ENCODE measurements at places on chromosomes 16 and 17. TPM values are rescaled to one million over a fixed set of nuclear protein-coding genes. Genes with fewer than 3 reads are reported as not detected.

DNA sequence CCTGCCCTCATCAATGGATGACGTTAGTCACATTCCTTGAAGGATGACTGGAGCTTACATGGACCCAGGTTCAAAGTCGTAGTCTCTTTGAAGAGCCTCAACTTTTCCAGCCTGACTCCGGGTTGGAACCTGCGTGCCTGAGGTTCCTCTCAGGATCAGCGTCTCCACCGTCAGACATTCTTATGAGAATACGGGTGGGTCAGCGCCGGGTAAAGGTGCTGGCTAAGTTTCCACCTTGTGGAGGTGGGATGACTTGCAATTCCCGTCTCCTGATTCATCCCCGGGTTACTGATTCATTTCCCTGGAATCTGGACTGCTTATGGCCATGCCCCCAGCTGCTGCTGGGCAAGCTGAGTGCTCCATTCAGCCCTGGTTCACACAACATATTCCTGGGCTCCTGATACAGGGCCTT is 38.9 kb upstream of the CMIP start:
- H3K27ac ChIP-seq: no peak overlapping the region
- no peaks in the 10 kb centered on the region for H3K27me3 ChIP-seq
- no peak overlapping the region for H3K4me3 ChIP-seq
- peaks cover 3% of the 10 kb centered on the region for H3K4me1 ChIP-seq

- H3K27me3 ChIP-seq: no peaks in the 10 kb centered on the region
- no peaks in the 10 kb centered on the region for H3K36me3 ChIP-seq
- no peaks in the 10 kb centered on the region for H3K4me1 ChIP-seq
- no peak for DNase-seq
- H3K4me3 ChIP-seq: no peak overlapping the region
These were observed 9.6 kb downstream of the SDK2 start for GRCh38 chr17:73634629-73635028.

DNA sequence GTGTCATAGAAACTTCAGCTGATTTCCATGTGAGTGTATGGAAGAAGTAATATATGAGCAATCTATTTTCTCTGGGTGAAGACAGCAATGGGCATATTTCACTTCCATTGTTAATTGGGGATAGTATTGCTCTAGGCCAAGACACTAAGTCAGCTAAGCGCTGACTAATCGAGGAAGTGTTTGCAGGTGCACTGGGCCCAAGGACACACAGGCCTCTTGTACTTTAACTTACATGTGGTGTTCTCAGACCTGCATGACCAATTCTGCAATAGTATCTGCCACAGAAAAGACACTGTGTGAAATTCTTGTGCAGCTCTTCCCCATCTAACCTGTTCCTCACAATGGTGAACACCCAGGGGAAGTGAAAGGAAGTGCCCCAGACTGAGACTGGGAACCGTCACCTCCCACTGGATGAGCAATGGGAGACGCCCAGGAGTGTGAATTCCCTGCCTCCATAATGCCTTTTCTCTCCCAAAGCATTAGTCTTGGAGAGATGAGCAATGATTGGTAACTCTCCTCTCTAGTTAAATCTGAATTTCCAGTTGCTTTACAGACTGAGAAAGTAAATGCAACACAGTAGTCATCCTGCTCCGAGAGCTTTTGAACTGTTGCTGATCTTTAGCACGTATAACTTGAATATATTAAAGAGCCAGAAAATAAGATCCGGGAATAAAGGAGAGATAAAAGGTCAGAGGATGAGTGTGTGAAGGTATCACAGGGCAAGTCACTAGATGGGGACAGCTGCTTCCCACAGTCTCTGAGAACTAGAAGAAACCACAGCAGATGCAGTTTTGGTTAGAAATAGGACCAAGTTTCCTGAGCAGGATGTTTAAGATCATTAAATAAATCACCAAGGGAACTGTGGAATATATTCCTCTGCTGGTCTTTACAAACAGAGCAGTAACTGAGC is 82.6 kb downstream of the CDK5R1 start:
- H3K27me3 ChIP-seq: no peaks in the 10 kb centered on the region
- H3K36me3 ChIP-seq: no peaks in the 10 kb centered on the region
- H3K4me1 ChIP-seq: no peaks in the 10 kb centered on the region
- no peak overlapping the region for H3K27ac ChIP-seq
- no peak for DNase-seq

DNA sequence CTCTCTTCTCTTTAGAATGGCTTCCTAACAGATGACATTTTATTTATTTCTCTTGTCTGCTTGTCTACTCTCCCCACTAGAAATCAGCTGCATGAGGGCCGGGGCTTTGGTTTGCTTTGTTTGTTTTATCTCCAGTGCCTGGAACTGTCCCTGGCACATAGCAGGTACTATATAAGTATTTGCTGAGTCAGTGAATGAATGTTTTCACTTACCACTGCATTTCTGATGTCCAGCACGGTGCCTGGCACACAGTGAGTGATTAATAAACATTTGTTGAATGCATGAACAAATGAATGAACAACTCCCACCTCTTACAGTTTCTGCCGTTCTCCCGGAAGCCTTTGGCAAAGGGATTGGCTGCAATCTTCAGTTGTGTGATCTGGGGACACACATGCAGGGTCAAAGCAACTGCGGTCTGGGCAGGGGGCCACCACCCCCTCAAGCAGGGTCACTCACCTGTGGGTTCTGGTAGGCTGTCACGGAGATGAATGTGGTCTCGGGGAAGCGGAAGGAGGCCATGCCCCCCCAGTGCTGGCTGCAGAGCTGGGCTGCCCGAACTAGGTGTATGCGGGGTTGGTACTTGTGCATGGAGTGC is 3.4 kb downstream of the TBX6 start:
- no peak overlapping the region for H3K27ac ChIP-seq
- no peaks in the 10 kb centered on the region for H3K27me3 ChIP-seq
- no peak for DNase-seq
- H3K4me3 ChIP-seq: no peak overlapping the region
- H3K4me1 ChIP-seq: peaks cover 5% of the 10 kb centered on the region

DNA sequence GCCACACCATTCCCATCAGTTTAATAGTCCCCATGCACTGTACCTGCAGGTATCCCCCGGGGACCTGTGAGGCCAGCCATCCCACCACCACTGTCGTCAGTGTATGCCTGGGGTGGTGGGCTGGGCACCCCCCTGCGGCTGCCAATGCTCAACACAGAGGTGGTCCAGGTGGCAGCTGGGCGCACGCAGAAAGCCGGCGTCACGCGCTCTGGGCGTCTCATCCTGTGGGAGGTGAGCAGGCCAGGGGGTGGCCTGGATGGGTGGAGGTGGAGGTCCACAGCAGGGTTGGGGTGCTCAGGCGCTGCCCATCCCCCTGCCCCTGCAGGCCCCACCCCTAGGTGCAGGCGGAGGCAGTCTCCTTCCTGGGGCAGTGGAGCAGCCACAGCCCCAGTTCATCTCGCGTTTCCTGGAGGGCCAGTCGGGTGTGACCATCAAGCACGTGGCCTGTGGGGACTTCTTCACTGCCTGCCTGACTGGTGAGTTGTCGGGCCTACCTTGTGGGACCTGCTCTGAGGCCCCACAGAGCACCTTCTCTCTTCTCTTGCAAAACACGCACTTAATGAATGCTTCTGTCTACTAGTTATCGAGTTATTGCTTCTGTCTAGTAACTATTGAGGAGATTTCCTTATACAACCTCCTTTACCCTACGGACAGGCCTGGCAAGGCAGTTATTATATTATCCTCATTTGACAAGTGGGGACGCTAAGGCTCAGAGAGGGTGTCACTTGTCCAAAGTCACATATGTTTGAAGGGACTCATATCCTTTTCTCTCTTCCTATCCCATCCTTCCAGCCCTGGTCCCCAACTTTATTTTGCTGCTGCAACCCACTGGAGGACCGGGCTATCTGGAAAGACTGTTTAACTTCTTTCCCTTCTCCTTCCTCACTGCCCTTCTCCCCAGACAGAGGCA is 5.8 kb upstream of the TRAF4 start:
- H3K27ac ChIP-seq: no peak overlapping the region
- H3K4me1 ChIP-seq: no peaks in the 10 kb centered on the region
- no peak for DNase-seq
- H3K4me3 ChIP-seq: no peak overlapping the region
- H3K36me3 ChIP-seq: no peaks in the 10 kb centered on the region
- H3K27me3 ChIP-seq: no peaks in the 10 kb centered on the region

DNA sequence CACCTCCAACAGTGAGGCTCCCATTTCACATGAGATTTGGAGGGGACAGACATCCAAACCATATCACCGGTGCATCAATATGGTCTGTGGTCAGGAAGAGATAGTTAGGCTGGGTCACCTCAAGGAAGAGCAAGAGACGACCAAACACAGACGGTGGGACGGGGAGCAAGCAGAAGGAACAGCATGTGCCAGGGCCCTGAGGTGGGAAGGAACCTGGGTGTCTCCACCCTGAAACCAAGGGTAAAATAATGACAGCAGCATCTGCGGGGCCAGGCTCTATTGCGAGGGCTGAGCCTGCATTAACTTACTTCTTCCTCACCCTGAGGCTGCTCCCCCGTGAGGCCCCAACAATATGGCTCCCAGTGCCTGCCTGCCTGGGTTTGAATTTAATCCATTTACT is 8.9 kb upstream of the PRSS21 start:
- peaks cover 3% of the 10 kb centered on the region for H3K27me3 ChIP-seq
- H3K27ac ChIP-seq: no peak overlapping the region
- no peak overlapping the region for H3K4me3 ChIP-seq

- peak overlapping the region; percentile 72 for H3K27ac ChIP-seq
- H3K4me3 ChIP-seq: peak overlapping the region; percentile 36
- no peaks in the 10 kb centered on the region for H3K36me3 ChIP-seq
- no peaks in the 10 kb centered on the region for H3K4me1 ChIP-seq
- no peaks in the 10 kb centered on the region for H3K27me3 ChIP-seq
These were observed 8.3 kb downstream of the MT2A start for GRCh38 chr16:56616608-56617211.

DNA sequence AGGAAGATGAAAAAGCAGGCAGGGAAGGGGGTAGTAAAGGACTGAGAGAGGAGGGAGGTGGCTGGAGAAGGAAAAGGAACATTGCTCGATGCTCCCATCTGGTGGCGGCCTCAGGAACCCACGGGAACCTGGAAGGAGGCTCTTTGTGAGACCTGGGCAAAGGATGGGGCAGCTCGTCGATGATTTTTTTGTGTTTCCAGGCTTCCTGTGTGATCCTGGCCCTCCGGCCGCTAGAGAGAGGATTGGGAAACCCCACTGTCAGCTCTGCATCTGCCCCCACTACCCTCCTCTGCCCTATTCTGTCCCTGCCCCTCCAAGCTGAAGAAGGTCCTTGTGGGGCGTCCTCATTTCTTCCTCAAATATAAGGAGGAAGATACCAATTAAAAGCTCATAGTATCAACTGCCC is 6.6 kb downstream of the WFIKKN2 start:
- H3K27ac ChIP-seq: no peak overlapping the region
- no peaks in the 10 kb centered on the region for H3K36me3 ChIP-seq
- DNase-seq: peak; percentile 62
- H3K27me3 ChIP-seq: no peaks in the 10 kb centered on the region
- H3K4me1 ChIP-seq: no peaks in the 10 kb centered on the region

DNA sequence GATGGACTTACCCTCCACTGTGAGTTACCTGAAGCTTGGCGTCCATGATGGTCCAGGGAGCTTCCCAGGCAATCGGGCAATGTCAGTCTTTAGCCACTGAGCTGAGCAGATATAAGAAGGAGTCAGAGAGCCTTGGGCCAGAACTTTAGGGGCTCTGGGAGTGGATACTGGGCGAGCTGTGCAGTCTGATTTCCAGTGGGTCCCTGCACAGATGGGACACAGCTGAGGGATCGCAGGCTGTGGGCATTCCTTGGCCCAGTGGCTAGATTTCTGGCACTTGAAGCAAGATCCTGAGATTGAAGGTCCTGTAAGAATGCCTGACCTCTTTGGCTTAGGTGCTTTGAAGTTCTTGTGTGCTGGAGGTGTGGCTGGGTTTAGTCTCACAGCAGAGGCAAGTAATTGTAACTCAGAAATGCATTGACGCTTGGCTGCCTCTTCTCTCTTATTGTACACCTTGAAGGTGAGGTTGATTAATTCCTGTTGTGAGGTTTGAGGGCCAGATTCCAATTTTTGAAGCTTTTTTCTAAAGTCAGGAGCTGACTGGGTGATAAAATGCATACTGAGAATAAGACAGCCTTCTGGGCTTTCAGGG is 2283.8 kb downstream of the TP53TG3F start:
- H3K4me1 ChIP-seq: no peaks in the 10 kb centered on the region
- H3K27me3 ChIP-seq: no peaks in the 10 kb centered on the region
- no peaks in the 10 kb centered on the region for H3K36me3 ChIP-seq
- no peak for DNase-seq
- H3K4me3 ChIP-seq: no peak overlapping the region

NLRC3 gene
- total RNA-seq: 1.3 TPM

NPIPB8 gene
- total RNA-seq: not detected

DPEP1 gene
- total RNA-seq: 0.98 TPM

Data from breast epithelium (tissue), 4 donors.